ENCODE measurements at places on chromosomes 12 and 14.

GRCh38 chr12:50059440-50060119 is 2.2 kb downstream of the ASIC1 start:
- DNase-seq = no peak

DNA sequence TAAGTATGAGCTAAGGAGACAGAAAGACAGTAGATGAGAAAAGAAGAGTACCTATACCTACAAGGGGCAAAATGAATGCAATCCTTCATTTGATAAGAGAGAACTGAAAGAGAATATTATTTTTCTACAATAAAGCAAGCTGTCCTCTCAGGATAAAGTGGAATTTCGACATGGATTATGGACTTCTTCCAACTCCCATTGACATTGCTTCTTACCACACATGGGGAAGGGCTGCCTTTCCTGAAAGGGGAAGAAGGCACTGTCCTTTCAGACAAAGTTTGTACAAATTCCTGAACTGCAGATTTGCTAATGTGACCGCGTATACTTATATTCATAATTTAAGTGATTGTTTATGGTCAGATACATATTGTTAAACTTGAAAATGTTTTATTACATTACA is 4.3 kb upstream of the HEBP1 start:
- DNase-seq = no peak

DNA sequence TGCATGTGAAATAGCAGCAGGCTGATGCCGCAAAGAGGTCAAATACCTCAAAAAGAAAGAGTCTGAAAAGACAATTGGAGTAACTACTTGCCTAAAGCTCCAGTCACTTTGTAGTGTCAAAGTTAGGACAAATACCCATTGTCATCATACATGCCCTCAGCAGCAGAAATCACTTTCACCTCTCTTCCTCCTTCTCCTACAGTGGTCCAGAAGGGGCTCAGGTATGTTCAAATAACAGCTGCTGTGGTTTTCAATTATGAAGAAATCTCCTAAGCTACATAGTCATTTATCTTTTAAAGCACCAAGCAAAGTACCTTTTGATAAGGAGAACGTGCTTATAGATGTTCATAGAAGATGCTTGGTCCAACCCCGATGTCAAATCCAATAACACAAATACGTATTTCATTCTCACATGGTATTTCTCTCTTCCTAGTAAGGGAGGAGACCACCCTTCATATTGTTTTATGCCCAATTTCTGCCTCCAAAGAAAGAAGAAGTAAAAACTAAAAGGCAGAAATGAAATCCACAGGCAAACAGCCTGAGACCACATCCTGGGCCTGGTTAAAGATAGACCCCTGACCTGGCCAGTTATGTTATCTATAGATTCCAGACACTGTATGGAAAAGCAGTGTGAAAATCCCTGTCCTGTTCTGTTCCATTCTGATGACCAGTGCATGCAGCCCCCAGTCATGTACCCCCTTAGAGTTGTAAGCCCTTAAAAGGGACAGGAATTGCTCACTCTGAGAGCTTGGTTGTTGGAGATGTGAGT is 23.7 kb downstream of the GYS2 start:
- no peak for DNase-seq

DNA sequence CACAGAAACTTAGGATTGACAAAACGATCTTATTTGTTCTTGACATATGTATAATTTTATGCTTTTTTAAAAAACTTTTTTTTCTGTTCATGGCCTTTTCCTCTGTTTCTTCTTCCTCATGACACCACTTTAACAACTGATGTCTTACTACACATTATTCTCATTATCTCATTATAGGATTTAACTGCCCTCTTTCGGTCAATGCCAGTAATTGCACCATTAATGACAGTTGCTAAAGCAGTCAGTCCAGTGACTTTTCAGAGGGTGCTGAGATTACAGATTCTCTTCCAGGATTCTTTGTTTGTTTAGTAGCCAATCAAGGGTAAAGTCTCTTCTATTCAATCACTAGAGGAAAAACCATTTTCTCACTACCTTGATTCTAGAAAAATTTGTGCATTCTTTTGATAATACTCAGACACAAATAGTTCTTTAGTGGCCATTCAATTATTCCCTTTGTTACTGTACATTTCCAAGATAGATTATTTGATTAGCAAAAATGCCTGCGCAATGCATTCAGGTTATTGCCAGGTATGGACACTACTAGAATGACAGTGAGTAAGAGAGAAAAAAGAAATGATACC is 50.1 kb downstream of the KLRG1 start:
- no peak for DNase-seq

DNA sequence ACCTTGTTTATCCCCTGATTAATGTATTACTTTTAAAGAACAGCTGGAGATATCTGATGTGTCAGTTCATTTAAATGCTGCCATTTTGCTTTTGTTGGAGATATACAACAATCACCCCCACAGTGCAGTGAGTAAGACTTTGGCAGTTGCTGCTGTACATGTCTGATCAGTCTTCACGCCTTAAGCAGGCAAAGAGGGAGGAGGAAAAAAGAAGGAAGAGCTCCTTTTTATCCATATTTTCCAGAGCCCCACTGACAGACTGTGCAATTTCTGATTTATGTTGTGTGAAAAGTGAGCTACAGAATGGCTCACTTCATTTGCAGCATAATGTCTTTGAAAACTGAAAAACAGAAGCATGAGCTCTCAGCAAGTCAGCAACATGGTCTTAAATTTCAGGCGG is 319.7 kb upstream of the LRIG3 start:
- DNase-seq = no peak

DNA sequence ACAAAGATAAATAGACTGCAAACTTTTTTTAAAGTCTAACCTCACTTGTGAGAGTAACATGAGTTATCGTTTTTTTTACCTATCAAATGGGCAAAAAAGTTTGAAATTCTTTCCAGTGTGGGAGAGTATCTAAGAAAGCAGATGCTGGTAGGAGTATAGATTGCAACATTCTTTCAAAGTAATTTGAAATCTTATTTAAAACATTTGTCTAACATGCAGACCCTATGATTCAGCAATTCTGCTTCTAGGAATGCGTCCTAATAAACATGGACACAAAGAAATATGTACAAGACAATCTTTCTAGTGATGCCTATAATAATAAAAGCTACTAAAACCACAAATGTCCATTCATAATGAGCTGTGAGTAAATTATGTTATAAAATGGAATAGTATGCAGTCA is 110.4 kb upstream of the TMCC3 start:
- no peak for DNase-seq

- peak; percentile 72 for DNase-seq
These were observed 792 bp upstream of the CHD4 start for GRCh38 chr12:6607751-6608591.

DNA sequence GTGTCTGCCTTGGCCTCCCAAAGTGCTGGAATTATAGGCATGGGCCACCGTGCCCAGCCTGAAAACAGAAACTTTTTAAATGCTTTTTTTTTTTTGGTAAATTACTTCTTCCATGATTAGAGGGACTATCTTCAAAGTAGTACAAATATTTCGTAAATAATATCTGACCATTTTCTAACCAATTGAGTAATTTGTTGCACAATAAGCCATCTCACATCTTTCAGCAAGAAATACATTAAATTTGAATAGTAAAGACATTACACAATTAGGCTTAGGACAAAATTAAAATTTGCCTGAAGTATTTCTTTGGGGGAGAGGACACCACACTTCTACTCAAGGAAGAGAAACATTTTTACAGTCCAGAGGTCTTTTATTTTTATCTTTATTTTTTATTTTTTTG is 84.7 kb upstream of the STRN3 start:
- DNase-seq = no peak

DNA sequence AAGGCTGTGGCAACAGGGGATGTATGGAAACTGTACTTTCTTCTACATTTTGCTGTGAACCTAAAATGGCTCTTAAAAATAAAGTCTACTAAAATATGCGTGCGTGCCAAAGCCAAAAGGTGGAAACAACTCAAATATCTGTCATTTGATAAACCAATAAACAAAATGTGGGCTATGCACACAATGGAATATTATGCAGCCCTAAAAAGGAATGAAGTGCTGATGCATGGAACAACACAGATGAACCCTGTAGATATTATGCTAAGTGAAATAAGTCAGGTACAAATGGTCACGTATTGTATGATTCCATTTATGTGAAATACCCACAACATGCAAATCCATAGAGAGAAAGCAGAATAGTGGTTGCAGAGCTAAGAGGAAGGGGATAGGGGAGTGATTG is 8.0 kb downstream of the CACNA2D4 start:
- no peak for DNase-seq

GRCh38 chr12:1929241-1929984 is 11.0 kb upstream of the CACNA2D4 start:
- no peak for DNase-seq

DNA sequence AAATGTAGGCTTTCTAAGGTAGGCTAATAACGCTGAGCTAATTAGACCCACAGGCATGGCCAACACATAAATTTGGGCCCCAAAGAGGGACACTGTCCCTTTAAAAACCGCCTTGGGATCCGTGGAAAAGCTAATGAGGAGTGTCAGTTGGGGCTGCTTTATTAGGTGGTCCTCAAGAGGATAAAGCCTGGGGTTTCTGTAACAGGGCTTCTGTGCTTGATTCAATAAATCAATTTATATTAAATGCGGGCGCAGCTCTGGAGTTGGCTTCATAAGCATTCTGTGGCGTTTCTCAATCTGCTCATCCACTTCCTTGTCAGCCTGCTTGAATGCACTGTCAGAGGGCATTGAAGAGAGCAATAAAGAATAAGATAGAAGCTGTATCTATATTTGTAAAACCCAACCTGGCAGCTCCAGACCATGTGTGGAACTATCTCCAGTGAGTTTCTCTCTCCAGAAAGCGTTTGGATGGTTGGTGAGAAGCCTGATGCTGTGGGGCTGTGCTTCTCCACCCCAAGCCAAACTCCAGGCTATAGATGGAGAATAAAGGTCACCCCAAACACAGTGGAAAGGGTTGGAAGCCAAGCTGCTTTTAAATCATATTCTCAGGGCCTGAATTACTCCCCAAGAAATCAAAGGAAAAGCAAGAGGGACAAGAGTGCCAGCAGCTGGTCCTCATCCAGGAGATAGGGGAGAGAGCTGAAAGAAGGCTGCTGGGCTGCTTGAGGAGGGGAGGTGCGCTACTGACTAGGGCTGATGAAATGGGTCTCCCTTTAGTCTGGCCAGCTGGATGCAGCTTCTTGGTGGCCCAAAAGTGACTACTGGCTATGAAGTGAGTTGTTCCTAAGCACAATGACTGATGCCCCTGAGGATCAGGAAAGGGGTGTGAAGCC is 222.0 kb downstream of the PPM1H start:
- DNase-seq = no peak

GRCh38 chr12:106070611-106071010 is 68.1 kb downstream of the NUAK1 start:
- no peak for DNase-seq

GRCh38 chr12:81440001-81440400 is 319.1 kb downstream of the PPFIA2 start:
- DNase-seq = no peak

DNA sequence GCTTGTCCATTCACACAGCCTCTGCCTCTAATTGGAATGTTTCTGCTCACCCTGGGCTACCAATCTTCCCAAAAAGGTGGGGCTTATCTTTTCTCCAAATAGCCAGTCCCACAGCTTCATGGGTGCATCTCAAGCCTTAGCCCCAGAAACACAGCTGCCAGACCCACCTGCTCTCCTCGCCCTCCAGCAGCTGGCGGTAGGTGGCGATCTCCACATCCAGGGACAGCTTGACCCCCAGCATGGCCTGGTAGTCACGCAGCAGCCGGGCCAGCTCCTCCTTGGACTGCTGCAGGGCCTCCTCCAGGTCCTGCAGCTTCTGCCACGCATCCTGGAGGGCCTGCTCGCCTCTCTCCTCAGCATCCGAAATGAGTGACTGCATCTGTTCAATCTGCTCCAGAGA is 11.1 kb downstream of the KRT77 start:
- DNase-seq = no peak

GRCh38 chr14:85531587-85532373 is 1.8 kb downstream of the FLRT2 start:
- no peak for DNase-seq

DNA sequence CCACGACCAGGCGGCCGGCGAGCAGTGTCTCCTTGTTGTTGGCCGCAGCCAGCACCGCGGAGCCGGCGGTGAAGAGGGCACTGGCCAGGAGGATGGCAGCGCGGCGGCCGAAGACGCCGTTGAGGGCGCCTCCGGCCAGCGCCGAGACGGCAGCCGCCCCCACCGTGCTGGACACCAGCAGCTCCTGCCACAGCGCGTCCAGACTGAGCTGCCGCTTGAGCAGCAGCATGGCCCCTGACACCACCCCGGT is 691 bp downstream of the SLC2A13 start:
- DNase-seq = peak; percentile 30

GRCh38 chr14:73342670-73343069 is 105.4 kb downstream of the PAPLN start:
- peak; percentile 7 for DNase-seq

- DNase-seq = no peak
These were observed 42.5 kb downstream of the GALNT9 start for GRCh38 chr12:132286912-132287311.

- peak; percentile 2 for DNase-seq
These were observed 943.0 kb downstream of the GALC start for GRCh38 chr14:87049950-87050349.

DNA sequence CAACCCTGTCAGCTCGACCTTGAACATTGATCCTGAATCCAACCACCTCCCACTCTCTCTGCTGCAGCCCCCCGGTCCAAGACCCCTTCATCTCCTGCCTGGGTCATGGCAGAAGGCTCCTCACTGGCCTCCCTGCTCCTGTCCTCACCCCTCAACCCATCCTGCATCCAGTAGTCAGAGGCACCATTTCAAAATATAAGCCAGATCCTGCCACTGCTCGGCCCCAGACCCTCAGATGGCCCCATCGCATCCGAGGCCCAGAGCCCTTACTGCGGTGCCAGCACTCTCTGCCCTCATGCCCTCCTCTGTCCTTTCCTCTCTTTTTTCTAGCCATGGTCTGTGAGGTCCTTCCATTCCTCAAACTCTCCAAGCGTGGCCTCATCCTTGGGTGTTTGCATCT is 34.3 kb upstream of the LHX5 start:
- DNase-seq = no peak

DNA sequence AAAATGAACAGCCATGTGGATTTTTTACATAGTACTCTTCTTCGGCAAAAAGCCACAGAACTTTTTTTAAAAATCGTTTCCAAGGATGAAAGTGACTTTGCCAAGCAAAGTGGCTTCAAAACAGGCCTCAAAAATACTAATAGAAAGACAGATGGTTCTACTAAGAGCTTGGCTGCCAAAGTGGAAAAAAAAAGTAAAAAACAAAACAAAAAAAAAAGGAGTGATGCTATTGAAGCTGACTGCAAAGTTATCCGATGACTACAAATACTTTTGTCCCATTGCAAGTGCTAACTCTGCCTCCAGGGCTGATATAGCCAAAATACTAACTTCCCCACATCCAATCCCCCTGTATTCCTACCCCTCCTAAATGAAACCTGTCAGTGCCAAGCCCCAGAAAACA is 277.6 kb downstream of the SOX5 start:
- peak; percentile 22 for DNase-seq

DNA sequence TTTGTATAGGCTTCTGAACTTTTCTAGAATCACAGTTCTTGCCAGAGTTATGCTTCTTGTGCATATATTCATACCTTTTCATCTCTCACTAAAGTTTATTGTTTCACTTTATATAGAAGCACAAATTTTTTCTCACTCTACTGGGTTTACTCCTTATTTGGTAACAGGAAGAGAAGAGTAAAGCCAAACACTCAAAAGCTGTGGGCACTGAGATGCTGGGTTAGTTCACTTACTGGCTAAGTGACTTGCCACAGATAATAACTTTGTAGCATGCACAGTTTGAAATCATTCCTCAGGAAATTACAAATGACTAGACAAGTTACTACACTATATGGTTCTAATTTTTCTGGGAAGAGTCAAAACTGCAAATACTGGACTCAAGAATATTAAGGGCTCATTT is 7.8 kb downstream of the HIGD1C start:
- no peak for DNase-seq

Measured in NCI-H446 (cell line).